Activated CD4-positive, alpha-beta memory T cell treated with anti-CD3 and anti-CD28 coated beads for 36 hours (primary cell): ENCODE measurements at places on chromosomes 1 and 21. TPM values are rescaled to one million over a fixed set of nuclear protein-coding genes. Genes with fewer than 3 reads are reported as not detected.

Gene OR2M3
- total RNA-seq: not detected

Gene KCNK2
- not detected for total RNA-seq

Gene MXRA8
- total RNA-seq: not detected

Gene DRAXIN
- total RNA-seq: 0.07 TPM

Gene OR2T2
- not detected for total RNA-seq

Gene A3GALT2
- not detected for total RNA-seq

Gene BTBD8
- total RNA-seq: 2.9 TPM

Gene CASQ2
- not detected for total RNA-seq

Gene CELF3
- not detected for total RNA-seq

Gene PDC
- total RNA-seq: not detected
